Hematopoietic multipotent progenitor cell treated with erythropoietin and hydrocortisone succinate and interleukin-3 and kit ligand, for 8 days (in vitro differentiated cells): ENCODE measurements at places on chromosomes 11 and 22.

- DNase-seq: peak; percentile 68
Observed at GRCh38 chr11:134139873-134140331, 71.0 kb downstream of the JAM3 start.

- DNase-seq: peak; percentile 25
Observed at GRCh38 chr11:101428918-101429317, 154.9 kb downstream of the TRPC6 start.

GRCh38 chr11:15893080-15893492, 463.3 kb downstream of the SOX6 start:
- DNase-seq: peak; percentile 43

DNA sequence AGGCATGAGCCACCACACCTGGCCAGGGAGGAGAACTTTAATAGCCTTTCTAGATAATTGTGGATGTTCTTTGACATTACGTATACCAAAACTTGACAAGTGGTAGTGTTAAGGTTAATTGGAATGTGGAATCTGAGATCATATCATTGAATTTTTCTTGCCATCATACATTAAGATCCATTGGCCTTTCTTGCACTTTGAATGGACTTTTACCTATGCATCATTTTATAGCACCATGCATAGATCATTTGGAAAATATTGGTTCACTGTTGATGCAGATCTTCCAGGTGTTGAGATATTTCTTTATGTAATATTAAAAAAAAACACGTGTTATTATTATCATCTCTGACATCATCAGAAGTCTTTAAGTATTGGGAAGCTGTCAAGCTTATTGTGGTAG, 36.5 kb downstream of the ACER3 start:
- DNase-seq: no peak

DNA sequence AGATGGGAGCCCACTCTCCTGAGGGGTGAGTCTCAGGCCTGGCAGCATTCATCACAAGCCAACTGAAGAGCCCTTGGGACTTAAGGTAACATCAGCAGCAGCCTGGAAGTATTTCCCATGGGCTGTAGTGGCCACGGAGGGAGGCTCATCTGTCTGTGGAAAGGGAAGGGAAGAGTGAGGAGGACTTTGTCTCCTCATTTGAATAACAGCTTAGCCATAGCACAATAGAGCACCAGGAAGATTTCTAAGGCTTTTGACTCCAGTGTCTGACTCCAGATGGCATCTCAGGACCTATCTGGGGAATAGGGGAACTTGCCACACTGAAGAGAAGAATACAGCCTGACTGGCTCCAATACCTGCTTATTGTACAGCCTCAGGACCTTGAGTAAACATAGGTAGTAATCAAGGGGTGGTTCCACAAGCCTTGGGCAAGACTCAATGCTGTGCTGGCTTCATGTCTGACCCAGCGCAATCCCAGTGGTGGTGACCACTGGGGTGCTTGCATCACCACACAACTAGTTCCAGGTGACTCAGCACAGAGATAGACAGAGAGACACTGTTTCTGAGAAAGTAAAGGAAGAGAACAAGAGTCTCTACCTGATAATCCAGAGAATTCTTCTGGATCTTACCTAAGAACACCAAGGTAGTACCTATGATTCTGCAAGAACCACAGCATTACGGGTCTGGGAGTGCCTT, 510.5 kb upstream of the CCDC179 start:
- no peak for DNase-seq

GRCh38 chr22:24706054-24706453, 68.5 kb downstream of the PIWIL3 start:
- DNase-seq: peak; percentile 65

DNA sequence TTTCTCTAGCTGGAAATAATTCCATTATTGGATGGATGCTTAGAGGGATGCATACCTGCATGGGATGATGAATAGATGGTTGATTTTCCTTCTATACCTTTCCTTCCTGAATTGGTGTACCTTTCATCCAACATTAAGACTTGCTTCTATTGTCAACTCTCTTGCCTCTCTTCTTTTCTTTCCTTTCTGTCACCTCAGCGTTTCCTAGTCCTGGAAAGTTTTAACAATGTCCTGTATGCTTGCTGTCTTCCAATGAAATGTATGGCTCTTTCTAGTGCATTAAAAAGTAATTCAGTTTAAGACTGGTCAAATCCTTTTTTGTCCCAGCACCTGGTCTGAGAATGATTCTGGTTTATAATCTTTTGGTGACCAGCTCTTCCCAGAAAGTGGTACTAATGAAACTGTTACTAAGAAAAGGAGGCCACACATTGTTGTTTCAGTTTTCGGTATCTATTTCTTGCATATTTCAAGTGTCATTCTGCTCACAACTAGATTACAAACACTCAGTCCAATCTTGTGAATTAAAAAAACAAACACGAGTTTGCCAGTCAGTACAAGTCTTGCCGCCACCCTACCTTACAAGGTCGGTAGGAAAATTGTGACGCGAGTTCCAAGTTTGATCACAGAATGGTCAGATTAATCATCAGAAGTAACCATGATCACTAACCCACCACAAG, 8.0 kb downstream of the POU2AF1 start:
- no peak for DNase-seq

DNA sequence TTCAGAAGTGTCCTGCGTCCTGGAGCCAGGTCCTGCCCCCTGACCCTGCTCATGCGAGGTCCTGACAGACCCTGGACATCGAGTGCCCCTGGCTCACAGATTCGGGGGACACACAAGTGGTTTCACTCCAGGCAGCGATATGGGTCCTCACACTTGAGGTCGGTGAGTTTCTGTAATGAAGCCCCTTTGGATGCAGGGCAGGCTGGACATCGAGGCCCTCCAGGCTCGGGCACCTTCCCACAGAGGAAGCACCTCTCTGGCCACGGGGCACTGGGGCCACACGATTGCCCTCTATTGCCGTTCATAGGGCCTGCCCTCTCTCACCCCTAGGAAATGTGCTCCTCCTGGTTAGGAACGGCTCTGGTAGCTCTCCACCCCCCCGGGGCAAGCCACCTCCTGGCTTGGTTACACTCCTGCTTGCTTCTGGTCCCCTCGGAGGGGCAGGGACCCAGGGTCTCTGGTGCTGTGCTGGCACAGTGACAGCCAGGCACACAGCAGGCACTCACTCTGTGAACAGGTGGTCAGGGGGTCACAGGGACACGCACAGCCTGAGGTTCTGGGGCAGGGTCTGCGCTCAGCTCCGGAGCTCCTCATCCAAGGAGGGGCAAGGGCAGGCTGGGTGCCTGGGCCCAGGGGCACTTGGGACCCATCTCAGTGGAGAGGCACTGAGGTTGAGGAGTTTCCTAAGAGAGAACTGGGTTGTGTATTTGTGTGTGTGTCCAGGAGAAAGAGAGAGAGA, 907.7 kb downstream of the BRD1 start:
- DNase-seq: no peak

DNA sequence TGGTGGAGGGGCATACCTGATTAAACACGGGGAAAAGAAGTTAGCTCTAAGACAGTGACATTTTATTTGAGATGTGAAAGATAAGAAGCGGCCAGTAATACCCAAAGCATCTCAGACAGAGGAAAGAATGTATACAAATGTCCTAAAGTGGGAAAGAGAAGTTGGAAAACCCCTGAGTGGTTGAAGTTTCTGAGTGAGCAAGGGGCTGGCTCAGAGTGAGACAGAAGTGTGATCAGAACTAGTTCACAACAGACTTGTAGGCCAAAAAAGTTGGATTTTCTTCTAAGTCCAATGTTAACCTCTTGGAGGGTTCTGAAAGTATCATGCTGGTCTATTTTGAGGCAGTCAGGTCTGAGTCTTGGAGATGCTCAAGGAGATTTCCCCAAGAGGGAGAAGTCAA, 608.7 kb downstream of the SOX6 start:
- DNase-seq: no peak

GRCh38 chr11:119700536-119701346, 28.3 kb downstream of the NECTIN1 start:
- no peak for DNase-seq

DNA sequence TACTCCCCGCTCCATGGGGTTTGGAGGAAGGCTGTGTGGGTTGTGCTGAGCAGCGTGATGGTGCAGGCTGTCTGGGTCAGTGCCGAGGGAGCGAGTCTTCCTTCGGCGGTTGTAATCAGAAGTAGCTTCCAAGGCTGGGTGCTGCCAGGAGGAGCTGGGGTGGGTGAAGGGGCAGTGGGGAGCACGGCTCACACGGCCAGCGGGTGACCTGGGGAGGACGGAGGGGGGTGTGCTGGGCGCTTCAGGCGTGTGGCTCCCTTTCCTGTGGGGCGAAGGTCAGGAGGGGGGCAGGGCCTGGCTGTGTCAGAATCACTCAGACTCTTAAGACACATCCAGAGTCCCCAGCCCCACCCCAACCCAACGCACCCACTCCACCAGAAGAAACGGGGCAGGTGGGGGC, 60.2 kb downstream of the LRP5 start:
- no peak for DNase-seq

DNA sequence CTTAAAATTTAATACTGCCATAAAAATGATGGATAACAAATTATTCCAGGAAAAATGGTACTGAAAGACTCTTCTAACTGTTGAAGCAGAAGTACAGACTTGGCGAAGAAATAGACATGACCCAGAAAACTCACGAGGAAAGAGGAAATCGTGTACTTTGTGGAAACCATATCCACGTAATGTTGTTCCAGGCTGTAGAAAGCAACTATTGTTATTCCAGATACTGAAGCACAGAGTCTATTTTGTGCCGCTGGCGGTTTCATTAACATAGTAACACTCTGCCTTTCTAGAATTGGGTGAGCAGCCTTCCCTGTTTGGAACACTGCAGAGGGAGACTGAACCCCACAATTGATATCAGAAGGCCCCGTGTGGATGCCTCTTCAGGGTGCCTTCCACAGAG, 310.6 kb downstream of the TBC1D22A start:
- no peak for DNase-seq

DNA sequence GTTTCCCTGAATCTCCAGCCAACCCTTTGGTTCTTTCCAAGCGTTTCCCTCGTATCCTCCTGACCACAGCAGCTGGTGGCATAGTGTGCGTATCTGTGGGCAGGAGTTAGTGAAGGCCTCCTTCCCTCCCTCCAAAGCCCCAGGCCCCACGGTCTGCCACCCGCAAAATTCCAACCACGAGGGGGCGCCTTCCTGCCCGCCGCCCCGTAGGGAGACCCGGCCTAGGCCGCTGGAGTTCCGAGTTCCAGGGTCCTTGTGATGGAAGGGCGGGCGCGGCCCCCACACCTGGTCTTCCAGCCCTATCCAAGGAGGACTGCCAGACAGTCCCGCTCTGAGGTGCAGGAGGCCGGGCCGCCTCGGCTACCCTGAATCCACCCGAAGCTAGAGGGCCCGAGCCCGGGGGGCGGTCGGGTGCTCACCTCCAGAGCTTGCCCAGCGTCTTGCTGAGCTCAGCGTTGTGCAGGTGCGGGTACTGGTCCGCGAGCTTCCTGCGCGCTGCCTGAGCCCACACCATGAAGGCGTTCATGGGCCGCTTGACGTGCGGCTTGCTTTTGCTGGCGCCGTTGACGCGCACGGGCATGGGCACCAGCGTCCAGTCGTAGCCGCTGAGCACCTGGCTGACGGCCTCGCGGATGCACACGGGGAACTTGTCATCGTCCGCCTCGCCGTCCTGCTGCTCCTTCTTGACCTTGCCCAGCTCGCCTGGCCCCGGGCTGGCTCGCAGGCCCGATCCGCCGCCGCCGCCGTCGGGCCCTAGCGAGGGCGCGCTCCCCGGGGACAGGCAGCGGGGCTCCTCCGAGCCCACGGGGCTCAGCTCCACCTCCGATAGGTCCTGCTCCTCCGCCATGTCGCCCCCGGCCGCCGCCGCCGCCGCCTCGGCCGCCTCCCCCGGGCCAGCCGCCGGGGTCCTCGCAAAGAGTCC, 1.2 kb downstream of the SOX10 start:
- DNase-seq: no peak

- DNase-seq: peak; percentile 36
Observed at GRCh38 chr11:20873054-20873453, 203.7 kb downstream of the NELL1 start.

DNA sequence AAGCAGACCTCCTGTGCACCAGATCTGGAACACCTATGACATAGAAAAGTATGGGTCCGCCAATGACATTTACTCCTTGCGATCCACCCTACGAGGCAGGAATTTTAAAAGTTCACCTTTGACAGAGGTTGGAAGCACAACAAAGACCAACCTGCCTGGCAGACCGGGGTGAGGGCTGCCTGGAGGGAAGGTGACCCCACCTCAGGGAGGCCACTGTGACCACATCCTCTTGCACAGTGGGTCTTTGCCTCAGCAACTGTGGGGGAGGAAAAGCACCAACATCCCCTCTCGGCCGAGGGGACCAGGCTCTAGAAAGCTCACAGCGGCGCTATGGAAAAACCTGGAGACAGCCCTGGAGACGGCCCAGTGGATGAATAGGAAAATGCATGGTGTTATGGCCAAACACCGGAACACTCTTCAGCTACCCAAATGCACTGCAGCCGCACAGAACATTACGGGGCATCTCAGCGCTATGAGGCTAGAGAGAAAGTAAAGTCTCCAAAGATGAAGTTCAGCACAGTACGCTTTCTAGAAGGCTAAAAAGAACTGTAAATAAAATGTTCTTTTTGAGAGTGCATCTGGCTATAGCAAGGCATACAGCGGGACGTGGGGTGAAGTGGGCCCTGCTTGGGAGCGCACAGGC, 1.8 kb upstream of the SHISAL1 start:
- no peak for DNase-seq

DNA sequence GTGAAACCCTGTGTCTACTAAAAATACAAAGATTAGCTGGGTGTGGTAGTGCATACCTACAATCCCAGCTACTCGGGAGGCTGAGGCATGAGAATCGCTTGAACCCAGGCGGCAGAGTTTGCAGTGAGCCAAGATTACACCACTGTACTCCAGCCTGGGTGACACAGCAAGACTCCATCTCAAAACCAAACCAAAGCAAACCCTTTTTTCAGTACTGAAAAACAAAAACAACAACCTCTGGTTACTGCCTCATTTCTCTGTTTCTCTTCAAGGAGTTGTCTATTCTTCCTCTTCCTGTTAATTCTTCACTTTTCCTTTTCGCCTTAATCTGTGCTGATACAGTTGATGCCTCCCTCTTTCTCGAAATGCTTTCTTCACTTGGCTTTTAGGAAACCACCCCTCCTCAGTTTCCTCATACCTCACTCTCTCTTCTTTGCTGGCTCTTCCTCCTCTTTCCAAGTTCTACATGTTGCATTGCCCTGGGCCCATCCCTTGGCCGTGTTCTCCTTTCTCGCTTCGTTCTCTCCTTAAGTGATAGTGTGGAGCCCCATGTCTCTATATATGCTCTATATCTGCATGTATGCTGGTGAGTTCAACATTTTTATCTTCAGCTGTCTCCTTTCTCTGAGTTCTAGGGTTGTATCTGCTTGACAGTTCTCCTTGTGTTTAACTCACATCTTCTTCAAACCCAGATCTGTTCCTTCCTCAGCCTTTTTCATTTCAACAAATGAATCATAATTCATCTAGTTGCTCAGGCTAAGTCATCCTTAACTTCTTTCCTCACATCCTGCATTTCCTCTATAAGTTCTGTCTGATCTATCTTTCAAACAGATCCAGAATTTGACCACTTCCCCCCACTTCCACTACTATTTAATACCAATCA, 37.1 kb downstream of the NUCB2 start:
- no peak for DNase-seq

- DNase-seq: peak; percentile 83
Observed at GRCh38 chr22:28594797-28595462, 84.7 kb downstream of the TTC28 start.
